Stimulated activated naive CD8-positive, alpha-beta T cell treated with anti-CD3 and anti-CD28 coated beads, Interleukin-15, Interleukin-2, amounts not matched to agents 100 U/mL and 50 U/mL, for 24 hours (primary cell): ENCODE measurements at places on chromosomes 7 and 10.

DNA sequence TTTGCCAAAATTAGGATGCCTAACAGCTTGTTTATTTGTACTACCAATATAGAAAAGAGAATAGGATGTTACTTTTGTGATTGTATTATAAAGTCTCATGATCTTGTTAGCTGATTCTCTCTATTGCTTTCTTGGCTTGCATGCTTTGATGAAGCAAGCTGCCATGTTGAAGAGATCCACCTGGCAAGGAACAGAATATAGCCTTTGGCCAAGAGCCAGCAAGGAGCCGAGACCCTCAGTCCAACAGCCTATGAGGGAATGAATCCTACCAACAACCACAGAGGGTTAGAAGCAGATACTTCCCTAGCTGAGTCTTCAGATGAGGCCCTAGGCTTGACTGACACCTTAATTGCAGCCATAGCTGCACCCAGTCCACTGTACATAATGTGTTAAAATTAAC is 41.2 kb downstream of the NEUROD6 start:
- DNase-seq = no peak

DNA sequence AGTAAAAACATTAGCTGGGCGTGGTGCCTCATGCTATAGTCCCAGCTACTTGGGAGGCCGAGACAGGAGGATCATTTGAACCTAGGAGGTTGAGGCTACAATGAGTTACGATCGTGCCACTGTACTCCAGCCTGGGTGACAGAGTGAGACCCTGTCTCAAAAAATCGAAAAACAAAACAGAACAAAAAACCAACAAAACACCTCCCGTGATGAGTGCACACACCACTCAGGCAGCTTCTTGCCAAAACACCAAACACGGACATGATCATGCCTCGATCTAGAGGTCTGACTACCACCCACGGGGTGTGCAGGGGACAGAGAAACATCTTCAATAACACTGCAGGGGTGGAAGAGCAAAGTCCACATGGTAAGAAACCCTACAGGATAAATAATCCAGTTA is 44.4 kb downstream of the AMZ1 start:
- DNase-seq = no peak

DNA sequence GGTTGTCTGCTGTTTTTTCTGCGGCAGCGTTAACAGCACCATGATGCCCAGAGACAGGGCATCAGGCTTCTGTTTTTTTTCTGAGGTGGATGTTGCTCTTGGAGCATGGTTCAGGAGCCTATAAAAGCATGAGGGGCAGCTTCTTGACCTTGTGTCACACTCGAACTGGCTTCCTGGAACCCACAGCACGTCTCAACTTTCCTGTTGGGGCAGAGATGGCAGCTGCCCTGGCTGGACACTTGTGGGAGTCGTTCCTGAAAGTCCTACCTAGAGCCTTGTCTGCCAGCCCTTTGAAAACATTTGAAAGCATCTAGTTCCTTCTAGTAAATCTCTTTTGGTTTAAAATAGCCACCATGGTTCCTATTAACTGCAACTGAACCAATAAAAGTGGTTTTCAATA is 28.9 kb upstream of the PRKAG2 start:
- DNase-seq = no peak

DNA sequence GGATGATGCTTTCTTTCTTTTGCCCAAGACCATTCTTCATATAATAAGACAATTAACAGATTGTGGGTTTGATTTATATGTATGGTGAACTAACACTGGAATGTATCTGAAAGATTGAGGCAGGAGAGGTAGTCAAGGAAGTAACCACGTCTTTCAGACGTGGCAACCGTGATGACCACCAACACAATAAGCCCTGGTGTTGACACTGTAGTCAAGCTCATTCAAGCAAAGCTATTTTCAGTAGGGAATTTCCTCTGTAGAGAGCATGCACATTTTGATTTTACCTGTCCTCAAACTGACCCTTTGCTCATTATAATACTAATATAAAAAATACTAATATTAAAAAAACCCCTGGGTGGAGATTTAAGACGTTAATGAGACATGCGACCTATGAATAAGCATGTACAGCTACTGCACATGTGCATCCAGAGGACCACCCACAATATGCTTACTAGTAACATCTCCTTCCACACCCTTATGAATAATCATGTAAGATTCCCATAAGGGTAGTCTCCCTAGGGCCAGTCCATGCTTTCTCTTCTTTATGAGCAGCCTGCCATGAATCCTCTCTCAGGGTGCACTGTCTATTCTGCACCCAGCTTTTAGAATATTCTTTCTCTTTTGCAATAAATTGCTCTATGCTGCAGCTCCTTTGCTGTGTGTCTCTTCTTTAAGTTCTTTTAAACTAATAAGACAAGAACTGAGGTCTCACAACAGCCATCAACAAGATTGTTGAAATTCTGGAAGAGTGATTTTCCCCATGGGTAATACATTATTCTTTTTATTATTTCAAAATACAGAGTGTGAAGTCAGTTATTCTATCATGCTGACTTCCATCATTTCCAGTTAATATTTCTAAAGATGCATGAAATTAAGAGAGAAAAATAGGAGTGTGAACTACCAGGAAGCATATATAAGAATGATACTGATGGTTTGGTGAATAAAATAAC is 151.3 kb upstream of the NPVF start:
- DNase-seq = no peak

- no peak for DNase-seq
Observed at GRCh38 chr10:11425296-11425610, 186.2 kb downstream of the USP6NL start.
